ENCODE measurements at places on chromosomes 16 and 17.

DNA sequence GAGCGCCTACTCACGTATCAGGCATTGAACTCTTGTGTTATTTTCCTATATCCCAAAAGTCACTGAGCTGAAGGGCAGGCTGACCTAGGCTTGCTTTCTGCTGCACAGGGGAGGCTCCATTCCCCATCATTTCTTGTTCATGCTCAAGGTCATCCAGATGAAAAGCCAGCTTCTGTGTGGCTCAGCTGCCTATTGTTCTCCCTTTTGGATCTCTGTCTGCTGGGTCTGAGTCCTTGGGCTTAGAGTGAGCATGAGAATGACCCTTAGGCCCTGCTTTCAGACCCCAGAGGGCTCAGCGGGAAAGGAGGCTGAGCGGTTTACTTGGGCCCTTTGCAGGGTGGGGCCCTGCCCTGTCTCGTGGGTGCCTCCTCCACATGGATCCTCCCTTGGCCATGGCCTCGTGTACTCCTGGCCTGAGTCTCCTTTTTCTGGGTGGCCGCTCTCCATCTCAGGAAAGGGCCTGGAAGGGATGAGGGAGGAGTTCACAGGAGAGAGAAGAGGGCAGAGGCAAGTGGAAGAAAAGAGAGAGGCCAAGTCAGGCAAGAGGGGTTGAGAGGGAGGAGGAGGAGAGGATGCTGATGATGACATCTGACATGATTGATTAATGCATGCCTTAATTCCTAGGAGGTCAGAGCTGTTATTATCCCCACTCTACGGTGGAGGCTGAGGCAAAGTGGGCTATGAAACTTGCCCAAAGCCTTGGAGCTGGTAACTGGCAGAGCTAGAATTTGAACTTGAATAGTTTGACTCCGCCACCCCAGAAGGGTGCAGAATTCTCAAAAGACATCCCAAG is 19.8 kb upstream of the MAP3K14 start:
- DNase-seq, result no peak

DNA sequence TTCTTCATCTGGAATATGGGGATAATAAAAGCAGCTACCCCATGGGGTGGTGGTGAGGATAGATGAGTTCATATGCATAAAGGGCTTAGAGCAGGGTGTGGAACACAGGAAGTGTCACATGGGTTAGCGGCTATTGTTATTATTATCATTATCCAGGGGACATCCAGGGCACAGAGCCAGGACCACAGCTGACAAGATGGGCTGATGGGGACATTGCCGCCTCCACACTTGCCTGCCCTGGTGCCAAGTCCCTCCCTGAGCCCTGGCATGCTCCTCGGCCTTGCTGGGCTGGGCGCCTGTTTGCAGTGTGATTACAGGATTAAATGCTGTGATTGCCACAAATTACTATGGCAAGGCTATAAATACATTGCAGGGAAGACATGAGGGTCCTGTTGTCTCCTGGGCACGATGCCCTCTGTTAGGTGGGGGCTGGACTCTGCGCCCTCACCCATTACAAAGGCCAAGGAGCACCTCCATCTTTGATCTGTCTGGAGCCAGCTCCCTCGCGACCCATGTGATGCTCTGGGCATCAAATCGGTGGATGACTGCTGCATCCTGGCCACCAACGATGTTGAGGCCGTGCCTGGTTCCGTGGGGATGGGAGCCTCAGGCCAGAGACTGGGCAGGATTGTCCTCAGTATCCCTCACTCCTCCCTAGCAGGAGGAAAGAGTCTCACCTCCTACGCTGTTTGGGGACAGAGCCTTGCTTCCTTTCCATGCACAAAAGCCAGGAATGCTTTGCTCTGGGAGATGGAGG is 43.2 kb downstream of the PIMREG start:
- DNase-seq, result no peak

- no peak for DNase-seq
Observed at GRCh38 chr16:87847785-87848675, 21.3 kb downstream of the SLC7A5 start.

GRCh38 chr17:57957886-57958285 is 2.7 kb upstream of the CUEDC1 start:
- DNase-seq, result no peak

DNA sequence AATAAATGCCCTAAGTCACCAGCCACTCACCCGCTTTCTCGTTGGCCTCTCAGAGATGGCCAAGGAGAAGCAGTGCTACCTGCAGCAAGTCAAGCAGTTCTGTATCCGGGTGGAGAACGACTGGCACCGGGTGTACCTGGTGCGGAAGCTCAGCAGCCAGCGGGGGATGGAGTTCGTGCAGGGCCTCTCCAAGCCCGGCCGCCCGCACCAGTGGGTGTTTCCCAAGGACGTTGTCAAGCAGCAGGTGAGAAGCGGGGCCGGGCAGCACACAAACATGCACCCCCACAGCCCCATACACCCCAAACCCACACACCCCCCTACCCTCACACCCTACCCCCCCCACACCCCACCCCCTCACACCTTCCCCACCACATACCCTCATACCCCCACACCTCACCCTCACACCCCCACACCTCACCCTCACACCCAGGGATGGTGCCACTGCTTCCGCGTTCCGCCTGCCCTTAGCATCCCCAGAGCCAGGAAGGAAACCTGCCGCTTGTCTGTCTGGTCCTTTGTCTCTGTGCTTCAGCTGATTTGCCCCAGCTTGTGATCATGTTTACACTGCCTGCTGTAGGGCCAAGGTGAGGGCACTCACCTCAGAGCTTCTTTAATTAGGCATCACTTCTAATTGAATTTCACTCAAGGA is 41.9 kb upstream of the ENDOV start:
- no peak for DNase-seq

DNA sequence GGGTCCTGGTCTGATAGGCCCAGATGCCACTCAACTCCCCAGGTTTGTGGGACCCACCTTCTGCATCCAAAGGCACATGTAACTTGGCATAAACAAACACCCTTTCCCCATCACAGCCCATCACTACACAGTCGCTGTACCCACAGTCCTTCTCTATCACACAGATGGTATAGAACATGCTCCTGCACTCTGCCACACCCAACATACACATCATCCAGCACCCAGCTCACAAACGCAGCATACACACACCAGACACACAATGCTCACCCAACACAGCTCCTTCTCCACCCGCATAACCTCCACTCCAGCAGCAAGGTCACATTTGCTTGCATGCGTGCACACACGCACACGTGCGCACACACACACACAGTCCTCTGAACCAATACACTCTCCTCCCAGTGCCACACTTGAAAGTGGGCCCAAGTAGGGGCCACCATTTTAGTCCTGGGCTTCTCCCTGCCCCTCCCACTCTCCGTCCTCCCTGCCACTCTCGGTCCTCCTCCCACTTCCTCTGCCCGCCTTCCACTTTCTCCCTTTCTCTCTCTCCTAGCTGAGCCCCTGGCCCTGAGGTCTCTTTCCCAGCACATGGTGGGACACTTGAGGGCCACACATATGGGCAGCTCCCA is 8.5 kb upstream of the TMEM92 start:
- no peak for DNase-seq

Measured in stimulated activated CD8-positive, alpha-beta memory T cell treated with anti-CD3 and anti-CD28 coated beads, Interleukin-2, amount 100 ng/mL, for 1 hour (primary cell).